ENCODE measurements at places on chromosomes 12 and 14. TPM values are rescaled to one million over a fixed set of nuclear protein-coding genes. Genes with fewer than 3 reads are reported as not detected.

CDC42BPB gene
- total RNA-seq = 78.7 TPM

ISM2 gene
- total RNA-seq = 0.07 TPM

SNW1 gene
- total RNA-seq = 72.6 TPM

NANOG gene
- not detected for total RNA-seq

GDF3 gene
- total RNA-seq = not detected

SIX1 gene
- total RNA-seq = 0.28 TPM

OVCH1 gene
- total RNA-seq = 0.06 TPM

PIWIL1 gene
- total RNA-seq = not detected

DEGS2 gene
- total RNA-seq = not detected

- no peak for DNase-seq
Measured at GRCh38 chr12:122297494-122297893, 31.2 kb upstream of the VPS33A start.

GRCh38 chr12:56375598-56376434 is 13.2 kb upstream of the APOF start:
- DNase-seq = no peak

GRCh38 chr12:2395354-2395977 is 342.7 kb downstream of the CACNA1C start:
- DNase-seq = peak; percentile 80

- peak; percentile 59 for DNase-seq
Measured at GRCh38 chr12:120470150-120470784, 719 bp upstream of the SRSF9 start.

DNA sequence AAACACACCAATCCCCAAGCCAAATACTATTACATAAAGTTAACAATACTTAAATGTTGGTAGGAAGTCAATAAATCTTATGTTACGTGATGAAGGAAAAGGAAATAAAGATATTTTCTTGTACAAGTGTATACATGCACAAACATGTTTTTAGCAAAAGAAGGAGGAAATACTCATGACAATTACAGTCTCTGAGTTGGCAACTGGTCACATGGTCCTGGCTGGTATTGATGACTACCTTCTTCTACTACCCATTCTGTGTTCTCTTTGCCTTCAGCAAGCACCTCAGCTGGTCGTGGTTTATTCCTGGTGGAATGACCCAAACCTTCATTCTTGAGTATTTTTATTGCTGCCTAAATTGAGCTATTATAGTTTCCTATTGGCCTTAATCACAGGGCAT is 84.8 kb downstream of the PLBD1 start:
- DNase-seq = no peak

GRCh38 chr14:101463566-101464171 is 97.6 kb upstream of the DIO3 start:
- DNase-seq = no peak

DNA sequence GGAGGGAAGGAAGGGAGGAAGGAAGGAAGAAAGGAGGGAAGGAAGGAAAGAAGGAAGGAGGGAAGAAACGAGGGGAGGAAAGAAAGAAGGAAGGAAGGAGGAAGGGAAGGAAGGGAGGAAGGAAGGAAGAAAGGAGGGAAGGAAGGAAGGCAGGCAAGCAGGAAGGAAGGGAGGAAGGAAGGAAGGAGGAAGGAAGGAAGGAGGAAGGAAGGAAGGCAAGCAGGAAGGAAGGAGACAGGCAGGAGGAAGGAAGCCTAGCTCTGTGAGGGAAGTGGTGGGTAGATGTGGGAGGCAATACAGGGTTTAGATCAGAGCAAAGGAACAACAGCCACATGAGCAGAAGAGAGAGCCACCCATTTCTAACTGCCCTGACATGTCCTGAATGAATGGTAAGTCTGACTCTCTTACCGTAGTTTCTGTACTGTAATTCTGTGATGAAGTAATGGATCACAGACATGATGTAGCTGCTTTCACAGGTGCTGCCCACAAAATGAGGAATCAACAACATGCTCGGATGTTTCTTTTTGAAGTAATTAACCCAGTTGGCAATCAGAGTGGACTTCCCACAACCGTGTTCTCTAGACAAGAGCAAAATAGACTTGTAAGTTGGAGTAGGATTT is 24.4 kb upstream of the HSP90B1 start:
- DNase-seq = no peak

DNA sequence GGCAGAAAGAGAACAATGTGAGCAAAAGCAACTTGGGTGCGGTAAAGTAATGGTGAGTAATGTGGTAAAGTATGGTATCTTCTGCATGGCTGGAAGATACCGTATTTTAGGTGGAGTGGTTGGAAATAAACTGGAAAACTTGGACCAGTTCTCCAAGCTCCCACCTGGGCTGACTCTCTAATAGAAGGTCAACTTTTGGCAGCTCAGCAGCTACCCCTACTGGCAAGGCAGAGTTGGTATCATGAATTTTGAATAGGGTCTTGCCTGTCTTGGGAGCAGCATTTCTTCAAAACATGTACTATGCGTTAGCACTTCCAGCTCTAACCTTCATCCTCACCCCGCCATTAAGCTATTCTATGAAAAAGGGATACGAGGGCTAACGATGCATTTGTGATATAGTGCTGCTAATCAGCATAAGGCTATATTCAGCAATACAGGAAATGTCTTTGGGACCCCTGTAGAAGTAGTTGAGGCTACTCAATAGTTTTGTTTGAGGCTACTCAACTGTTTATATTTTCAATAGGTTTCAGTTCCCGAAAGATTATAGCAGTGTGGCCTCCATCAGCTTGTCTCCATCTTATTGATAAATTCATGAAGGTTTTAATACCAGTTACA is 276.3 kb upstream of the FAR2 start:
- peak; percentile 72 for DNase-seq

DNA sequence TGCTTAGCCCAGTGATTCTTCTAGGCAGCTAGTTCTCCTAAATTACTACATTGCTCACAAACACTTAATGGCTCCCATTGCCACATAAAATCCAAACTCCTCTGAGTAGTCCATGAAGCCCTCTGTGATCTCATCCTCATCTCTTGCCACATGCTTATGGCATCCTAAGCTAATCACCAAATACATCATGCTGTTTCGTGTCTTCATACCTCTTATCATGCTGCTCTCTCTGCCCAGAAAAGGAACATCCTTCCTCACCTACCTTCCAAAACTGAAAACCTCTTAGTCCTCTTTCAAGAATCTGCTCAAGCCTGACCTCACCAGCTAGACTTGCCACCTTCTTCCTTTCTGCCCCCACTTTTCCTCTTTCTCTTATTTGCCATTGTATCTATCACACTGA is 108.5 kb downstream of the DUSP6 start:
- no peak for DNase-seq

DNA sequence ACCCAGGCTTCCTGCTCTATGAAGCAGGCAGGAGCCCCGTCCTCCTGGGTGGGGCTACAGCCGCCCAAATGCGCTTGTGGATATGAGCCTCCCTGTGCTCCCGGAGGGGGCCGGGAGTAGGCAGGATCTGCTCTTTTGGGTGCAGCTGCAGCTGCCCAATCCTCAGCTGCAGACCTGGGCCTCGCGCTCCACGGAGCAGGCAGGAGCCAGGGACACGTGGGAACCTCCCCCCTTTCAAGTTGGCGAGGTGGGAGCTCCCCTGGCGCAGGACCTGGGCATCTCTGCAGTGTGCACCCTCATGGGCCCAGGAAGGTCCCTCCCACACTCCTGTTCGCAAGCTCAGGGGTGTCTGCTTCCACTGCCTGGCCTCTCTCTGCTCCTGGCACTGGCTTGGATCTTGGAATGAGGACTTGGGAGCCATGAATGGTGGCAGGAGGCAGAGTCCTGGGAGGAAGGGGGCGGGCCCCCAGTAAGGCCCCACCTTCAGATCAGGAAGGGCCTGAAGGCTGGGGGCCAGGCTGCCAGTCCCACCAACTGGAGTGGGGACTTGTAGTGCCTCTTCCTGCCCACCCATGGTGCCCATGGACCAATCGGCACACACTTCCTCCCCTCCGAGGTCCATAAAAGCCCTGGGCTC is 61.3 kb downstream of the KLRG1 start:
- no peak for DNase-seq

DNA sequence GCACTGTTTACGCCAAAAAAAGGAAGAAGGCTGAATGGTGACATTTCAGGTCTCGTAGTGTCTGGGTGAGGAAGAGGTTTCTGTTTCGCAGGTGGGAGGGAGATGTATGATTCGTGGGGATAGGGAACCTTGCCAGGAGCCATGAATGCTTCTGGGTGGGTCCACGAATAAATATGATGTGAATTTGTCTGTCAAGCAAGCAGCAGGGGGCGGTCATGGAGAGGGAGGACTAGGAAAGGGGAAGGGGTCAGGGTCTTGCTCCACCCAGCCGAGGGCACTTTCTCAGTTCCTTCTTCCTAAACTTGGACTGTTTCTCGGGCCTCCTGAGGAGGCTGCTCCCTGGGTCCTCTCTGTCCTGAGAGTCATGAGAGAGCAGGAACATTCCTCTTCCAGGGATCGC is 72.5 kb downstream of the LGMN start:
- DNase-seq = no peak

- DNase-seq = no peak
Measured at GRCh38 chr12:124744659-124745464, 118.8 kb downstream of the SCARB1 start.

DNA sequence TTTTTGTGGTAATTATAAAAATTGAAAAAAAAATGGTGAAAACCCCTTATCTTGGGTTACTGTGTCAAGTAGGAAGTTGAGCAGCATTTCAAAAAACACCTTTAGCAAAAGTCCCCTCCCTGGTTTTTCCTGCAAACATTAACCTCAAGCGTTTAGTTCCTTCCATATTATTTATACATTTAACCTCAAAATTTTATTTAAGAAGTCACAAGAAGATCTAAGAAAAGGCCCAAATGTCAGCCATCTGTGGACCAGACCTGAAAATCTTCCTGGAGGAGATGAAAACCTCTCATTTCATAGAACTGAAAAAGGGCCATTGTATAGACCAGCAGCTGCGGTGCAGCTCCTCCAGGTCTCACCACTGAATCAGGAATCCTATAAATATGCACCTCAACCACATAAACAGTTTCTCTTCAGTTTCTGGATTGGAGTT is 40.4 kb upstream of the BTG1 start:
- no peak for DNase-seq

DNA sequence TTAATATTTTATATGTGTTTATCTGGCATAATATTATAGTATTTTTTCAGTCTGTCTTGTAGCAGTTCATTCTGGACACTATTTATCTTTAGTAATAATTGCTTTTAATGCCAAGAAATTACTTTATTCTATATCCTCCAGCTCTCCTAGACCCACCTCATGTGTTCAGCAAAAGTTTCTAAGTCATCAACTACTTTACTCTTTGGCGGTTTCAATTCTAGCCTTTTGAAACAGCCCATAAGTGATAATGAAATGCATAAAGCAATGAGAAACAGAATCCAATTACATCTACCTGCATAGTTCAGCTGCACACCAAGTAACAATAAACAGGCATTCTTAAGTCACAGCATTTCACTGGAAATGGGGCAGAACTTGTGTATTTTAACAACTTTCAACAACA is 225.5 kb downstream of the SLC25A21 start:
- DNase-seq = no peak

DNA sequence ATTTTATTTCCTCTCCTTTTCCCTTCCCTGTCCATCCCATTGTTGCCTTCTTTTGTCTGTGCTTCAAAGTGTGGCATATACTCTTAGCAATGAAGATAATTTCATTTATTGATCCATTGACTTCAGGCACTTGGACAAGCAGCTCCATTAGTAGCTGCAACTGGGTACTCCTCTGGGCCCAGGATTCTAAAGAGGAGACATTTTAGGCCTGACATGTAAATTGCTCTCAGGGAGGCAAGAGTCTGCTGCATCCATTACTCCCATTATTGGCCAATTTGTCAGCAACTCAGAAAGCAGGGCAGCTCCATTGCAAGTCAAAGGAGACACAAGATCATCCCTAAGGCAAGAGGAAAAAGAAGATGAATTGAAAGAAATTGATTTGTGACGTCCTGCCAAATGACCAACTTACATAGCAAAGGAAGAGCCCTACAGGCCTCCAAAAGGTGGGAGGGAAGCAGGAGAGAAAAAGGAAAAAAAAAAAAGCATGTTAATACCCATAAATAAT is 1094.1 kb upstream of the FLRT2 start:
- no peak for DNase-seq

Measured in neural progenitor cell (in vitro differentiated cells).